Esophagus squamous epithelium (tissue), 5 donors: ENCODE measurements at places on chromosomes 11 and 22. TPM values are rescaled to one million over a fixed set of nuclear protein-coding genes. Genes with fewer than 3 reads are reported as not detected.

The SERPING1 gene
- total RNA-seq = 136 TPM

The OR5P2 gene
- 1.5 TPM for total RNA-seq

The CLDN5 gene
- total RNA-seq = 34.7 TPM

The PTGDR2 gene
- 2.7 TPM for total RNA-seq

GRCh38 chr11:33703788-33704187, 3.2 kb upstream of the C11orf91 start:
- DNase-seq = no peak

- DNase-seq = no peak
These were observed 145.5 kb downstream of the RBFOX2 start for GRCh38 chr22:35883031-35883620.

- no peak for DNase-seq
These were observed 14.4 kb downstream of the DNAJB13 start for GRCh38 chr11:73965076-73965763.

DNA sequence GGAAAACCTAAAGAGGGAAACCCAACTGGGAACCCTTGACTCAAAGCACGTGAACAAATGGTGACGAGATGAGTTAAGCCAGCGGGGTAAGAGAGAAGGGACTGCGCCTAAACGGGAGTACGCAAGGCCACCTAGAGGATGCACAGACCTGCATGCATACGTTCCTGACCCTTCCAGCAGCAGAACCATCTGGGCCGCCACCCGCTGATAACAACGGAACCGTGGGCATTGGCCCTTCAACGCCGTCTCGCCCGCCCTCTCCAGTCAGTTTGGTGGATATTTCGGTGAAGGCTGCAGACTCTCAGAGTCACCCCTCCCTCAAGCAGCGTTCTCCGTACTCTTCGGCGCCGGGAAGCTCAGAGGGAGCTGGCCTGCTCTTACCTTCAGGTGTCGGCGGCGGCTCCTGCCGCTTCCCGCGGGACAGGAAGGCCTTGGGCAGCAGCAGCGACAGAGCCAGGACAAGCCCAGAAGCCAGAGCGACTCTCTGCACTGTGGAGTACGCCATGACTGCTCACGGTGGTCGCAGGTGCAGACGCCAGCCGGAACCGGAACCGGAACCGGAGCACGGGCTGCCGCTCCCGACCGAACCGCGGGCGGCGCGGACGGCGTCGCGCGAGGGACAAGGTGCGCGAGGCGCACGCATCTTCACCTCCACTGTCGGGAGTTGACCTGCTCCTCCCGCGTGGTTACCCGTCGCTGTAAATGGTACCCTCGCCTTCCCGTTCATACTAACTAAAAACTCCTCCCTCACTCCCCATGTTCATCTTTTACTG, at the start of gene RIC3:
Gene RIC3, minus strand, starts transcription at position 541 of the 773 bp plus-strand sequence. Its CDS starts 36 bp downstream, at position 505.
- DNase-seq = no peak

DNA sequence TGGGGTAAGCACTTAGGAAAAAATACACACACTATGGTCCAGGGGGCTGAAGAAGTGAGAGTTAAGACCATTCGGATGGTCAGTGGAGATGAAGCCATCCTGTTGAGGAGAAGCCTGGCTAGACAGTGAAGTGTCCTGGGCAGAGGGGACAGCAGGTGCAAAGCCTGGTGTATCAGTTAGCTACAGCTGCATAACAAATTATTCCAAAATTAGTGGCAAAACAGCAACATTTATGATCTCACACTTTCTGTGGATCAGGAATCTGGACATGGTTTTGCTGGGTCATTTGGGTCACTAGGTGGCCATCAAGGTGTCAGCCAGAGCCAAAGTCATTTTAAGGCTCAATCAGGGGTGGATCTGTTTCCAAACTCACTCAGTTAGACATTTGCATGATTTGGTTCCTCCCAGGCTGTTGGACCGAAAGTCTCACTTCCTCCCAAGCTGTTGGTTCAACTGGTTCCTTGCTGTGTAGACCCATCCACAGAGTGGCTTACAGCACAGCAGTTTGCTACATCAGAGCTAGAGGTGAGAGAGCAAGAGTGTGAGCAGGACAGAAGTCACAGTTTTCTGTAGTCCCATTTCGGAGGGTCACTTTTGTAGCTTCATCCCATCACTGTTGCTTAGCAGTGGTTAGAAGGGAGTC, 80.1 kb upstream of the ALX4 start:
- no peak for DNase-seq

DNA sequence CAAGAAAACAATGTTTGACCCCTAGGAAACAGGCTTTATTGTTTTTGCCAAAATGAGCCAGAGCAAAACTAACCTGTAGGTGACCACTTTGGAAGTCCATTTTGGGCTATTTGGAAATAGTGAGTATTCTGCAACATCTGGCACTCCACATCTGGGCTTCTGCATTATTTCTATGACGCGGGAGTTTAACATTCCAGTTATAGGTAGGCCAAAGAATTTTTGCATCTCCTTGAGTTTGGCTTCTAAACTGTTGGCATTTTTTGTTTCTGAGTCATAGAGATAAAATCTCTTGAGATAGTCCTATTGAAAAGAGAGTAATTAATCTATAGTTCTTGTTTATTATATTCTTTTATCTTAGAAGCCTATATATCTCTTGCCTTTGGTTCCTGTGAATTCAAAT, 2.9 kb downstream of the MMP7 start:
- DNase-seq = no peak

DNA sequence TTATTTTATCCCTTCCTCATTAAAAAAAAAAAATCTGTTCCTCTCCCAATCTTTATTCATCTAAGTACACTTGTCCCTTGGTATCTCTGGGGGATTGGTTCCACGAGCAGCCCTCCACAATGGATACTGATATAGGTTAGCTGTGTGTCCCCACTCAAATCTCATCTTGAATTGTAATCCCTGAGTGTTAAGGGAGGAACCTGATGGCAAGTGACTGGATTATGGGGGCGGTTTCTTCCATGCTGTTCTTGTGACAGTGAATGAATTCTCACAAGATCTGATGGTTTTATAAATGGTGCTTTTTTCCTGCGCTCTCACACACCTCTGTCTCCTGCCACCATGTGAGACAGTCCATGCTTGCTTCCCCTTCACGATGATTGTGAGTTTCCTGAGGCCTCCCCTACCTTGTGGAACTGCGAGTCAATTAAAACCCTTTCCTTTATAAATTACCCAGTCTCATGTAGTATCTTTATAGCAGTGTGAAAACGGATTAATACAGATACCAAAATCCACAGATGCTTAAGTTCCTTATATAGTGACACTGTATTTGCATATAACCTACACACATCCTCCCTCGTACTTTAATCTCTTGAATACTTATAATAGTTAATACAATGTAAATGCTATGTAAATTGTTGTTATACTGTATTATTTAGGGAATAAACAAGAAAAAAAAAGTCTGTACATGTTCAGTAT, 62.0 kb downstream of the PACS1 start:
- DNase-seq = no peak
